ENCODE measurements at places on chromosomes 16 and 17.

DNA sequence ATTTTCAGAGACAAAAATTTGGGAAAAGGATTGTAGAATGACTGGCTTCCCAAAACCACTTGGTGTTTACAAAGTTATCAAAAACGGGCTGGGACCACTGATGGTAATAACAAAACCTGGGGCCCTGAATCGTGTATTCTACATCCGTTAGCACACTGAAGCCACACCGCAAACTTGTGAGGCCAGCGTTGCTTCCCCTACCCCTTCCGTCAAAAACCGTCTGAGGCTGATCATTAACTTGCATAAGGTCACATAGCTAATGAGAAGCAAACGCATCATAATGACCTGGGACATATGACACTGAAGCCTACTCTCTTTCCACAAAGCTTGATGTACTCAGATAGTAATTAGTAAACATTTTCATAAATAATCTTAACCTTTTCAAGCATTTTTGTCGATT is 704.3 kb downstream of the MAF start:
- H3K36me3 ChIP-seq: peaks cover 1% of the 10 kb centered on the region
- peak; percentile 53 for DNase-seq
- H3K4me3 ChIP-seq: no peak overlapping the region
- H3K4me1 ChIP-seq: peaks cover 65% of the 10 kb centered on the region
- H3K27ac ChIP-seq: peak overlapping the region; percentile 63

DNA sequence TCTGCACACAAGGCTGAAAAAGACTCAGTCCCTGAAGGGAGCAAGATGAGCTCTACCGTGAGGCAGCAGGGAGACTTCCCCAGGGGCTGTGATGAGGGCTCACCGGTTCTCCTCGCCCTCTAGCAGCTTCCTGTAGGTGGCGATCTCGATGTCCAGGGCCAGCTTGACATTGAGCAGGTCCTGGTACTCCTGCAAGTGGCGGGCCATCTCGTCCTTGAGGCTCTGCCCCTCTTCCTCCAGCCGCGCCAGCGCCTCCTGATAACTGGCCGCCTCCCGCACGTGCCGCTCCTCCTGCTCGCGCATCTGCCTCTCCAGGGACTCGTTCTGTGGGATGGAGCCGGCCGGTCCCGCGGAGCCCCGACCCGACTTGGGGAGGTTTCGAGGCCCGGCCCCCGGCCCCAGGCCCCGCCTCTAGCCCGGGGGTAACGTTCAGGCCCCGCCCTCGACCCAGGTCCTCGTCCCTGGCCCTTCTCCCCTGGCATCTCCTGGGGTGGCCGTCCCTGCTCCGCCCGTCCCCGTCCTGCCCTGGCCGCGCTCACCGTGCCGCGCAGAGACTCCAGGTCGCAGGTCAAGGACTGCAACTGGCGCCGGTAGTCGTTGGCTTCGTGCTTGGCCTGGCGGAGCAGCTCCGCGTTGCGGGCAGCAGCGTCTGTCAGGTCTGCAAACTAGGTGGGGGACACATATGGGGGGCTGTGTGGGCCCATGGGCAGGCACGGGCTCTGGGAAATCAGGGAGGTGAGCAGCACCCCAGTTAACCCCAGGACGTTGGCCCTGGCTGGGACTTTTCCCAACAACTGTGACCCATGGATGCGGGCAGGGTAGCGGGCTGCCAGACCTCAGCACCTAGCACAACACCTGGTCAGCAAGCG is 3.9 kb downstream of the GFAP start:
- H3K27me3 ChIP-seq: peaks cover 24% of the 10 kb centered on the region
- no peaks in the 10 kb centered on the region for H3K4me1 ChIP-seq
- H3K27ac ChIP-seq: no peak overlapping the region
- H3K36me3 ChIP-seq: no peaks in the 10 kb centered on the region

- no peaks in the 10 kb centered on the region for H3K4me1 ChIP-seq
- peak; percentile 33 for DNase-seq
- H3K36me3 ChIP-seq: no peaks in the 10 kb centered on the region
- H3K27me3 ChIP-seq: no peaks in the 10 kb centered on the region
- no peak overlapping the region for H3K4me3 ChIP-seq
These were observed 70.0 kb downstream of the PGS1 start for GRCh38 chr17:78448356-78448993.

GRCh38 chr17:34201225-34201624 is 53.9 kb upstream of the CCL2 start:
- peaks cover 49% of the 10 kb centered on the region for H3K27me3 ChIP-seq
- H3K27ac ChIP-seq: no peak overlapping the region
- peak; percentile 40 for DNase-seq

GRCh38 chr17:56833809-56834379 is at the start of the genes C17orf67 and DGKE:
C17orf67 (minus strand) TSS chr17:56833920; CDS start chr17:56815810, 18,110 bp downstream.
DGKE (plus strand) TSS chr17:56834151; CDS start chr17:56834796, 645 bp downstream.
- peaks cover 49% of the 10 kb centered on the region for H3K36me3 ChIP-seq
- peak within 1 kb of the TSS; percentile 90 for H3K27ac ChIP-seq
- peaks cover 62% of the 10 kb centered on the region for H3K4me1 ChIP-seq
- no peaks in the 10 kb centered on the region for H3K27me3 ChIP-seq
- H3K4me3 ChIP-seq: peak within 1 kb of the TSS; percentile 86

DNA sequence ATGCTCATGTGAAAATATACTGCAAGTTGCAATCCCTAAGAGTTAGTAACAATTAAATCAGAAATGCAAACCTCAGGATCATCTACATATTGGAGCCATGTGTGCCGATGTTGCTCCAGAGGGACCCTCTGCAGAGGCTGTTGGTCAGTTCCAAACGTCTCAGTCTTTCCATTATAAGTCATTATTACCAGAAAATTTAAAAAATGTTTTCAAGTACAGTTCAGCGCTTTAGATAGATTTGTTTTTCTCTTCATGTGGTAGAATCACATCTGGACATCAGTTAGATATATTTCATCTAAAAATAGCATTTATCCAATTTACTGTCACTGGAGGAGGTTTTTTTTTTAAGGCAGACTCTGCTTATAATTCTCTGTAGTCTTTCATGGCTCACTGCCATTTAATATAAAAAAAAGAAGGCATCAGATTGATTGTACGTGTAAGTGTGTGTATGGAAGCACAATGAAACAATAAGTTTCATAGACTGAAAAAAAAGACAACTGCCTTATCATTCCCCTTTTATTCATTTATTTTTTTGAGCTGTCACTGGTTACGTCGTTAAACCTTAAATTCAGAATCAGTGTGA is 46.1 kb upstream of the MARCHF10 start:
- no peak for DNase-seq
- no peaks in the 10 kb centered on the region for H3K36me3 ChIP-seq
- H3K27me3 ChIP-seq: peaks cover 8% of the 10 kb centered on the region
- H3K4me1 ChIP-seq: no peaks in the 10 kb centered on the region
- no peak overlapping the region for H3K27ac ChIP-seq

- H3K4me3 ChIP-seq: no peak overlapping the region
- H3K4me1 ChIP-seq: no peaks in the 10 kb centered on the region
- no peak overlapping the region for H3K27ac ChIP-seq
- DNase-seq: no peak
- no peaks in the 10 kb centered on the region for H3K27me3 ChIP-seq
- H3K36me3 ChIP-seq: no peaks in the 10 kb centered on the region
These were observed 14.6 kb upstream of the KRT17 start for GRCh38 chr17:41638941-41639340.

GRCh38 chr17:72916991-72917390 is 175.5 kb downstream of the SLC39A11 start:
- H3K36me3 ChIP-seq: peaks cover 5% of the 10 kb centered on the region
- no peak for DNase-seq
- no peak overlapping the region for H3K4me3 ChIP-seq
- H3K27me3 ChIP-seq: no peaks in the 10 kb centered on the region
- no peak overlapping the region for H3K27ac ChIP-seq

DNA sequence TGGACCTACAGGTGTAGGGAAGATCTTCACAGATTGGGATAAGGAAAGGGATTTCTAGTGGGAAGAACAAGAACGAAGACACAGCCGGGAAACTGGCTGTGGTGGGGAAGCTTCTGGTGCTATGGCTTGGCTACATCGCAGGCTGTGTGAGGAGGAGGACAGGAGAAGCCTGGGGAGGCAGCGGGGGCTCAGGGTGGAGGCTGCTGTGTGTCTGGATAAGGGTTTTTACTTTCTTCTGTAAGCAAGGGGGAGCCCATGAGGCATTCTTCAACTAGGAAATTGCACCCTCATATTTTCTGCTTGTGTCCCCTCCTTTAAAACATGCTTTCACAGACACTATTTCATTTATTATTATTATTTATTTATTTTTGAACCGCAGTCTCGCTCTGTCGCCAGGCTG is 2.9 kb upstream of the RHBDF2 start:
- no peak for DNase-seq
- H3K36me3 ChIP-seq: no peaks in the 10 kb centered on the region
- no peaks in the 10 kb centered on the region for H3K27me3 ChIP-seq
- H3K4me3 ChIP-seq: no peak overlapping the region
- H3K4me1 ChIP-seq: peaks cover 25% of the 10 kb centered on the region

- peak overlapping the region; percentile 98 for H3K27ac ChIP-seq
- peaks cover 1% of the 10 kb centered on the region for H3K36me3 ChIP-seq
- no peaks in the 10 kb centered on the region for H3K27me3 ChIP-seq
- peak; percentile 76 for DNase-seq
- peak overlapping the region; percentile 63 for H3K4me3 ChIP-seq
These were observed 22.5 kb downstream of the CCR7 start for GRCh38 chr17:40542558-40543411.

DNA sequence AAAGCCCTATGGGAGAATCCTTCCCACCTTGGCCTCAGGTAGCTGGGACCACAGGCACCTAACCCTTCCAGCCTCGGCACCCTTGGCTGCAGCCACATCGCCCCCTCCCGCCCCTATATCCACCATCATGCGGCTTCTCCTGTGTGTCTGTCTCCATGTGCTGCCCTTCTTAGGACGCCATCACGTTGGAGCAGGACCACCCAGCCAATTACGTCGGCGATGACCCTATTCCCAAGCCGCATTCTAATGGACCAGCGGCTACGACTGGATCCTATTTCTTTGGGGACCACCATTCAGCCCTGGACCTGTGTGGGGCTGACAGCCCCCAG is 3.3 kb upstream of the CCDC57 start:
- H3K4me1 ChIP-seq: peaks cover 35% of the 10 kb centered on the region
- H3K27ac ChIP-seq: no peak overlapping the region
- no peaks in the 10 kb centered on the region for H3K36me3 ChIP-seq
- no peak for DNase-seq
- H3K27me3 ChIP-seq: no peaks in the 10 kb centered on the region

DNA sequence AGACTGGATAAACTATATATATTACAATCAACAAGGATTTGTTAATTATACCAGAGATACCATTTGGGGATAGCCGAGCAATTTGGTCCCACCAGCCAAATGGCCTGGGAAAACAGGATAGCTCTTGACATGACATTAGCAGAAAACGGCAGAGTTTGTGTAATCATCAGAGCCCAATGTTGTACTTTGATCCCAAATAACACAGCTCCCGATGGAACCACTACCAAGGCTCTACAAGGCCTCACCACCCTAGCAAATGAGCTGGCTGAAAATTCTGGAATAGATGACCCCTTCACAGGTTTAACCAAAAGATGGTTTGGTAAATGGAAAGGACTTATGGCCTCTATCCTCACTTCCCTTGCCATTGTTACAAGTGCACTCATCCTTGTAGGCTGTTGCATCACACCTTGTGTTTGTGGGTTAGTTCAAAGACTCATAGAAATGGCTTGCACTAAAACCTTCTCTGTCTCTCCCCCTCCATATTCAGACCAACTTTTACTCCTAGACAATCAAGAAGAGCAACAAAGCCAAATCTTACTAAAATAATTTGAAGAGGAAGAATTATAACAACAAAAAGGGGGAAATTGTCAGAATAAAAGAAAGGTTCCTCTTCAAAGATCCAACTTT is 9.5 kb downstream of the TXNL4B start:
- no peak overlapping the region for H3K27ac ChIP-seq
- no peak for DNase-seq
- H3K4me3 ChIP-seq: no peak overlapping the region
- peaks cover 42% of the 10 kb centered on the region for H3K36me3 ChIP-seq

GRCh38 chr16:54402270-54402669 is 115.7 kb upstream of the IRX3 start:
- H3K4me1 ChIP-seq: no peaks in the 10 kb centered on the region
- no peak for DNase-seq
- H3K27me3 ChIP-seq: peaks cover 11% of the 10 kb centered on the region

- H3K4me1 ChIP-seq: peaks cover 38% of the 10 kb centered on the region
- H3K4me3 ChIP-seq: no peak overlapping the region
- H3K27me3 ChIP-seq: no peaks in the 10 kb centered on the region
- DNase-seq: no peak
- no peaks in the 10 kb centered on the region for H3K36me3 ChIP-seq
- H3K27ac ChIP-seq: no peak overlapping the region
These were observed 59.2 kb downstream of the BMERB1 start for GRCh38 chr16:15493466-15494180.

DNA sequence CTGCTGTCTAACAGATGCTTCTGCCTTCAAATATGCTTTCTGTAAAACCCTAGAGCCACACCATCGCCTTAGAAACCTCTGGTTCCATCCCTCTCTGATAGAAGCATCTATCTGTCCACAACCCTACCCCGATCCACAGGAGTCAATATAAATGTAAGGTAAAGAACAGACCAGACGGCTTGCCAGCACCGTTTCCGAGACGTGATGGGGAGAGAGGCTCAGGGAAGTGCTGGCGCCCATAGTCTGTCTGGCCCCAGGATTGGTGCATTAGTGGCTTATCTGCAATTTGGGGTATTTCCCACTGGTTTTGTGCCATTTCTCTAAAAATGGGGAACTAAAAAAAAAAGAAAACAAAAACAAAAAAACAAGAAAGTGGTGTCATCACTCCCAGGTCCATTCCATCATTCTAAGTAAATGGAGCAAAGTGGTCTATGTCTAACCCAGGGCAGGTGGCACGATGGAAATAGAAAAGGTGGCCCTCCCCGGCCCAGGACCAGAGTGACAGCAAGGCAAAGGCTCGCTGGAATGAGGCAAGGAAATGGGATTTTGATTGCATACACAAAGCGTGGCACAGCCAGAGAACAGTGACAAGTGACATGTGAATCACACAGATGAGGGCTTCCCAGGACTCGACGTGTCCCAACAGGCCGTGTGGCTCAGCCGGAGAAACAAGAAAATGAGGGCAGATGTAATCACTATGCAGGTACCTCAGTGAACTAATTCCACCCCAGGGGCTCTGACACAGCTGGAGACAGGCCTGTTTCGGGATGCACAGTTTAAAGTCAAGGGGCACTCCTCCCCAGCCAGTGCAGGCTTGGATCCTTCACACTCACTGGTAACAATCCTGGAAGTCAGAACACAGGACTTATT is 125.6 kb downstream of the GAS7 start:
- no peak for DNase-seq
- H3K4me3 ChIP-seq: no peak overlapping the region
- H3K36me3 ChIP-seq: no peaks in the 10 kb centered on the region
- H3K4me1 ChIP-seq: no peaks in the 10 kb centered on the region
- H3K27me3 ChIP-seq: no peaks in the 10 kb centered on the region
